ENCODE measurements at places on chromosomes 3 and 15. TPM values are rescaled to one million over a fixed set of nuclear protein-coding genes. Genes with fewer than 3 reads are reported as not detected.

DNA sequence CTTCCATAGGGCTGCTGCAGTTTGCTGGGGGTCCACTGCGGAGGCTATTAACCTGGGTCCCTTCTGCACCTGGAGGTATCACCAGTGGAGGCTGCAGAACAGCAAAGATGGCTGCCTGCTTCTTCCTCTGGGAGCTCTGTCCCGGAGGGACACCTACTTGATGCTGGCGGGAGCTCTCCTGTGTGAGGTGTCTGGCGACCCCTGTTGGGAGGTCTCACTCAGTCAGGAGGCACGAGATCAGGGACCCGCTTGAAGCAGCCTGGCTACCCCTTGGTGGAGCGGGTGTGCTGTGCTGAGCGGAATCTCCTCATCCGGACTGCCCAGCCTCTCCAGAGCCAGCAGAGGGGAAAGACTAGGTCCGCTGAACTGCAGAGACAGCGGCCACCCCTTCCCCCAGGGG lies 56.0 kb upstream of the CTXND1 start:
- DNase-seq = no peak

GRCh38 chr15:90002428-90002844 lies 1.3 kb downstream of the ZNF710 start:
- DNase-seq = peak; percentile 35

DNA sequence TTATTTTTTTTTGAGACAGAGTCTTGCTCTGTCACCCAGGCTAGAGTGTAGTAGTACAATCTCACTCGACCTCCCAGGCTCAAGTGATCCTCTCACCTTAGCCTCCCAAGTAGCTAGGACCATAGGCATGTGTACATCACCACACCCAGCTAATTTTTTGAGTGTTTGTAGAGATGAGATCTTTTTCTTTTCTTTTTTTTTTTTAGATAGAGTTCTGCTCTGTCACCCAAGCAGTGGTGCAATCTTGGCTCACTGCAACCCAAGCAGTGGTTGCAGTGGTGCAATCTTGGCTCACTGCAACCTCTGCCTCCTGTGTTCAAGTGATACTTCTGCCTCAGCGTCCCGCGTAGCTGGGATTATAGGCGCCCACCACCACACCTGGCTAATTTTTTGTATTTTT lies 5.2 kb downstream of the CEP97 start:
- no peak for DNase-seq

GRCh38 chr3:42960786-42961185 lies 18.3 kb upstream of the GASK1A start:
- no peak for DNase-seq

- peak; percentile 75 for DNase-seq
Observed at GRCh38 chr3:193826159-193826795, 233.3 kb downstream of the OPA1 start.

GRCh38 chr15:78075490-78076230 lies 1.9 kb downstream of the TBC1D2B start:
- DNase-seq = peak; percentile 69

- peak; percentile 78 for DNase-seq
Observed at GRCh38 chr3:52606373-52607085, 70.1 kb downstream of the UQCC5 start.

- DNase-seq = no peak
Observed at GRCh38 chr3:25573386-25574171, 91.1 kb downstream of the TOP2B start.

The GNL3 gene
- 122 TPM for total RNA-seq

DNA sequence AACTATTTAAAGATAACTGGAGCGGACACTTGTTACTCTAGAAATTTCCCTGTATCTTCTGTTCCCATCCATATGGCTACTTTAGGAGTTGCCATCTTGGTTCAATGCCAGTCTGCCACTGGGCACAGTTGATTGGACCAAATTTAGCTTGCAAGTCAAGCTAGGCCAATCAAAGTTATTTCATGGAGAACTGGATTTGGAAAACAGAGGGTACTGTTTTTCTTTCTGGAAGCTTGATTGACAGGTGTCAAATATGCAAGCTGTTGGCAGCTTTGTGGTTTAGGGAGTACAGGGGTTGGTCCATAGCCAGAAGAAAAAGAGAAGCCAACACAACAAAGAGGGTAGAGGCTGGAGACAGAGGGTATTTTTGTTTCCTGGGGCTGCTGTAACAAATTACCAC lies 33.4 kb upstream of the KLHL25 start:
- DNase-seq = no peak

The TRANK1 gene
- 7.8 TPM for total RNA-seq

- no peak for DNase-seq
Observed at GRCh38 chr15:78977591-78978347, 32.9 kb upstream of the CTSH start.

DNA sequence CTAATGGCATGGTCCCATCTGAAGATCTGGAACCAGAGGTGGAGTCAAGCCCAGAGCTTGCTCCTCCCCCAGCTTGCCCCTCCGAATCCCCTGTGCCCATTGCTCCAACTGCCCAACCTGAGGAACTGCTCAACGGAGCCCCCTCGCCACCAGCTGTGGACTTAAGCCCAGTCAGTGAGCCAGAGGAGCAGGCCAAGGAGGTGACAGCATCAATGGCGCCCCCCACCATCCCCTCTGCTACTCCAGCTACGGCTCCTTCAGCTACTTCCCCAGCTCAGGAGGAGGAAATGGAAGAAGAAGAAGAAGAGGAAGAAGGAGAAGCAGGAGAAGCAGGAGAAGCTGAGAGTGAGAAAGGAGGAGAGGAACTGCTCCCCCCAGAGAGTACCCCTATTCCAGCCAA lies 7.3 kb downstream of the EIF4G1 start:
- no peak for DNase-seq

- no peak for DNase-seq
Observed at GRCh38 chr3:187987187-187987586, 166.8 kb upstream of the LPP start.

DNA sequence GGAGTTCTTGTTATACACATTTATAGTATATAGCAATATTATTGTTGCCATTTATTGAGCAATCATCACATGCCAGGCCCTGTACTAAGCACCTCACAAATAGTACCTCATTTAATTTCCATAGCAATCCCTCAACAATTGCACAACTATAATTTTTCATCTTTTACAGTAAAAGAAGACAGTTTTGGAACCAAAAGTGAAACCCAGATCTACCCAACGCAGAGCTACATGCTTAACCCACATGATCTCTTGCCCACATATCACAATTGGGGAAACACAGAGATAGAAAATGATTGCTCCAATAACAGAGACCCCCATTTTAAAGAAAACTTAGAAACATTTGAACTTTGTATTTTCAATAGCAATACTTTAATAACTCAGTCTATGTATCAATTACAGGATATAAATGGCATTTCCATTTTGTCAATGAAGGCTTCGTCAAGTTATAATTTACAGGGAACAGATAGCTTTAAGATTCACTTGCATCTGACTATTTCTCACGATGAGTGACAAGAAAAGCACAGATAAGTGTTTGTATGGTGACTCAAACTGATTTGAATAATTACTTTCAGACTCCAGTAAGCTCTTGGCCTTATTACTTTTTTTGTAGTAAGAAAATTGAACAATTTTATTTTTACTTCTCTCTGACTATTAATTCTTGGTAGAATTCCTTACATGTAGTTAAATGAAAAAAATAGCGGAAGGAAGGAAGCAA lies 38.7 kb upstream of the CCDC50 start:
- no peak for DNase-seq

DNA sequence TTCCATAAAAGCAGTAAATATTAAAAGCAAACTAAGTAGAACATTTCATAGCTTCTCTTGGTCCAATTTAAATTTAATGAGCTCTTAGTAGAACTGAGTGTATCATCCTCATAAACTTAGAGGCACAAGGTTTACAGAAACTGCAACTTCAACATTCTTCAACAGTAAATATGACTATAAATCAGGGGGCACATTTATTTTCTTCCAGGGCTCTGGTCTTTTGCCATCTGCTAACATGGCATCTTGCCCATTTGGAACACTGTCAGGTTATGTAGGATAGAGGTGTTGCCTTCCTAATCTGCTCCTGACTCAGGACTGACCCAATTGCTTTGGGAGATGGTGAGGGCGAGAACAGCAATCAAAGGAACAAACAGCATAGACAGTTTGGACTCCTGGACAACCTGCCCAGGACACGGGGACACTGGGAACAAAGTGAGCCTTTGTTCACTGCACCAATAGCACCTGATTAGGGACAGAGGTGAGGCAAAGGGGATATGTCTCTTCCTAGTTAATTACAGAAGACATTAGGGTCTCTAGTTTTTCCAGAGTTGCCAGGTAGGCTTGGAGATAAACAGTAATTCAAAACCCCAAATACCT lies 610.2 kb upstream of the ROBO2 start:
- no peak for DNase-seq

DNA sequence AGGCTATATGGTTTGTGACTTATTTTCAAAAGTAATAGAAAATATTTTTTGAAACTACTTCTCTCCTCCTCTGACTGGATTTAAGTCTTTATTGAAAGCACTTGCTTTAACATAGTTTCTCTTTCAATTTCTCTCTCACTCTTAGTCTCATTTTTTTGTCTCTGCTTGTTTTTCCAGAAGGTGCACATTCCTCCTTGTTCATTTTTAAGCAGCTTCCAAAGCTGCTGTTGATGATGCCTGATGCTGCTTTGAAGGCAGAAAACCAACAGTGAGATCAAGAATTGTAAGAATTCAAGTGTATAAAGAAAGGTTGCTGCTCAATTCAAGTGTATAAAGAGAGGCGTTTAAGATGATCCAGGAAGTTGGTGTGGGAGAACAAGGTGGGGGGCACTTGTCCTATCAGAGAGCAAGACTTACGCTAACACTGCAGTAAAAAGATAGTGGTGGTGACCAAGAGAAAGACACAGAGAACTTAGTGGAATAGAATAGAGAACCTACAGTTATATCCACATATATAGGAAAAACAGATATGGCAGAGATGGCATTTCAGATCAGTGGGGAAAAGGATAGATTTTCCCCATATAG lies 12.1 kb downstream of the NR2C2 start:
- no peak for DNase-seq

GRCh38 chr3:18648868-18649462 lies 223.8 kb upstream of the SATB1 start:
- no peak for DNase-seq

DNA sequence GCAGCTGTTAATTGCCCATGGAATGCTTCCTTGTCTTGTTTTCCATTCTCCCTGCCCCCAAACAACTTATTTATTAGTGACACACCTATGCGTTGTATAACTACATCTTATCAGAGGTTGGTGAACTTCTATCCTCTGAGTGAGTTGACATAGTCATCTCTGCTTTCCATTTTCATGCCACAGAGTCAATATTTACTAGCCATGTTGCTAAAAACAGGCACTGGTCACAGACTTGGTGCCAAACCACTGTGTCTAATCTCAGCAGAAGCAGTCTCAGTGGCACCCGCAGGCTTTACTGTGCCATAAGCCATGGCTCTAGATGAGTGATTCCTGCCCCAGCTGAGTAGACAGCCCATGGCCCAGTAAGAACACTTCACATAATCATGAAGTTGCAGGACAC lies 26.5 kb downstream of the DAPK2 start:
- peak; percentile 71 for DNase-seq

GRCh38 chr15:25582886-25583285 lies 144.1 kb upstream of the UBE3A start:
- DNase-seq = no peak

The GRK7 gene
- not detected for total RNA-seq

The CAPN3 gene
- total RNA-seq = 6.3 TPM

The CELSR3 gene
- total RNA-seq = 0.66 TPM

The CSTA gene
- total RNA-seq = 1.3 TPM

The TRH gene
- total RNA-seq = not detected

The ARHGAP11A gene
- 0.33 TPM for total RNA-seq

DNA sequence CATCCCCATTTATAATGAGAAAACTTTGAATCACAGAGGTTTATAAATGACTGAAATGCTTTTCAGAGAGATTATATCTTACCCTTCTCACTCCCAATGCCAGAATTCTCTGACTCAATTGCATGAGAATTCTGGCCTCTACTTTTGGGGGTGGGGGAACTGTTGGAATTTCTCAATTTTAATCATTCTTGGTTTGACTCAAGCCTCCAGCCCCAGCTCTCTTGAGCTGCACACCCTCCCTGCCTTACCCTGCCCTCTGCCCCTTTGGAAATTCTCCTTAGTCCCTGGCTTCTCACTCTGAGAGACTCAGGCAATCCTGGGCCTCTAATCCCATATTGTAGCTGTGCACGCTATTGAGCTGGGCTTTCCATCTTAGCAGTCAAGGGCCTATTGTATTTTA lies 44.2 kb downstream of the ZNF589 start:
- DNase-seq = no peak

DNA sequence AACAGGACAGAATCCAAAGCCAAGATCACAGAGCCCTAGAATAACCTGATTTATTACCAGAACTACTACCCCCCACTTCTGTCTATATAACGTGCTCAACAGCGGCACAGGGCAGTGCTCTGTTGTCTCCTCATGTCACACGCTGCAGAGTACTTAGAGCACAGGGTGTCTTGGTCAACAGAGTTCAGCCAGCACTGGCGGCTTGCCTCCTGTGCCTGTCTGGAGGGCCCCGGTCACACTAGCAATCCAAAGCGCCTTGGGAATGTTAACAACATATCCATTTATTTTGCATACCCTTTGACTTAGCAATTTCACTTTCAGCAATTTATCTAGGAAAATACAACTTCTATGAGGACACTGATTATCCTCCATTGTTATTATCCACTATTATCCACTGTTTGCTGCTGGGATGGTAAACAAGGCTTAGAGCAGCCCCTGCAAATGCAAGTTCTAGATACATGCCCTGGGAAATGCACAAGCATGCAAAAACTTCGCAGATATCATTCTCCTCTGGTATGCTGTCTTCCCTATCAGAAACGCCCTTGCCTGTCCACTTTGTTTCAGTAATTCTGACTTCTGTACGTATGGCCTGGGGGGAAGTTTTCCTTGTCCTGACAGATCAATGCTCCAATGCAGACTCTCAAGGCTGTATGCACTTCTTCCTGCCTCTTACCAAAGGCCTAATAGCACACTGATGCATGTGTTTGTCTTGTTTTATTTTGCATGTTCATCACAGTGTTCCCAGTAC lies 86.2 kb upstream of the OCA2 start:
- no peak for DNase-seq

GRCh38 chr3:194979173-194979572 lies 291.8 kb downstream of the XXYLT1 start:
- no peak for DNase-seq

DNA sequence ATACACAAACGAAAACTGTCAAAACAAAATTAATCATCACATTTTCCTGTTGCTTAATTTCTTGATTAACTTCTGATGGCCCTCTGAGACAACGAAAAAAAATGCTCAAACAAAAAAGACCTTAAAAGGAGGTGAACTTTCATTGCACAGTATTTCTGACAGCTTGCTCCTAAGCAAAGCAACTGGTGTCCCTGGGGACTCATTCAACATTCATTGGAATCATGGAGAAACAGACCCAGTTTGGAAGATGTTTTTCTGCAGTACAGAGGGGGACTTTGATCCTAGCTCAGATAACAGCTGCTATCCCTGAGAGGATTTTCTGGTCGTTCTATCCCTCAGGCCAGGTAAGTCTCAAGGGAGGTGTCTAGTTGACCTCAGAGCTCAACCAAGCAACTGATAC lies 378.7 kb upstream of the ATP11B start:
- DNase-seq = no peak

- DNase-seq = no peak
Observed at GRCh38 chr15:61011576-61012336, 217.3 kb downstream of the RORA start.

The HCLS1 gene
- total RNA-seq = 12.2 TPM

GRCh38 chr3:134325706-134326105 lies 48.5 kb downstream of the AMOTL2 start:
- no peak for DNase-seq

GRCh38 chr3:187914231-187914630 lies 169.0 kb upstream of the BCL6 start:
- DNase-seq = no peak

GRCh38 chr3:46409739-46410489 lies 2.9 kb downstream of the CCRL2 start:
- no peak for DNase-seq

- DNase-seq = no peak
Observed at GRCh38 chr15:99818872-99819271, 85.6 kb upstream of the LYSMD4 start.
